CD14-positive monocyte (primary cell): ENCODE measurements at places on chromosomes 16 and 17.
A peak's percentile ranks its signal among the peaks of the same experiment; 100 is the strongest.

DNA sequence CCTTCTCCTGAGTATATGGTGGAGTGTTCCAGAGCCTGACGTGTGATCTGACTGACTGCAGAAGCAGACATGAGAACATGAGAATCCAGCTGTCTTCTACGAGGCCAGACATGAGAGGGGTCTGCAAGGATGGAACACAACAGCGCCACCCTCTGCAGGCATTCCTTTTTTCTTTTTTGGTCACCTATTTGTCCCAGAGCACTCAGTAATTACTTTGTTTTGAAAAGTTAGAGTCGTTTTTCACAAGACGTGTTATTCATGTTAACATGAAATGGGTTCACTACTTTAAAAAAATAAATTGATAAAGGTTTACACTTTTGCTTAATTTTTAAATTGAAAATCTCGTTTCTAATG, 43.8 kb upstream of the ATP2A3 start:
- peaks cover 80% of the 10 kb centered on the region for H3K36me3 ChIP-seq
- H3K27ac ChIP-seq = no peak overlapping the region
- DNase-seq = no peak
- no peaks in the 10 kb centered on the region for H3K27me3 ChIP-seq

DNA sequence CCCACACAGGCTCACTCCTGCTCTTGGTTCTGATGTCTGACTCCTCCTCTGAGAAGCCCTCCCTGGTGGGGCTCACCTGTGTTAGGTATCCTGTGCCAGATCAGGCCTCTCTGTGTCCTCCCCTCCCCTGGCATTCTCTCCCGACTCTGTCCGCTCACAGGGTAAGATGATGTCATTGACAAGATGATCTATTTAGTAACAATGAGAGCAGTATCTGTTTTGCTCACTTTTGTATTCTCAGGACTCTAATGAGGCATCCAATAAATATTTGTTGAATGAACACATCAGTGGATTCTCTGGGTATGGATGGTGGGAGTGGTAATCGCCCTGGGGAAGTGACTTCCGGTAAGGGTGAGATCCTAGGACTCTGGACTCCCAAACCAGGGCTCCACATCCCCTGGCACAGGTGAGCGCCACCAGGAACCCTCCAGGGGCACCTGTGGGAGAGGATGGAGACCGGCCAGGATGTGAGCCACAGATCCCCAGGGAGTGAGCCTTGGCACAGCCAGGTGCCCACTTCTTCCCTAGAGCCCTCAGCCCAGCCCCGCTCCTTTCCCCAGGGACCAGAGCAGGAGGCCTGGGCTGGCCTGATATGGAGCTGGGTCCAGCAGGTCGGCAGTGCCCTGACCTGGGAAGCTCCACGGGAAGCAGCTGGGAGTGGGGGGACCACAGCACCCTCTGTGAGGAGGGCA, 5.4 kb upstream of the HAP1 start:
- H3K36me3 ChIP-seq = no peaks in the 10 kb centered on the region
- no peak overlapping the region for H3K27ac ChIP-seq
- H3K4me1 ChIP-seq = peaks cover 1% of the 10 kb centered on the region
- H3K27me3 ChIP-seq = peaks cover 23% of the 10 kb centered on the region

GRCh38 chr17:77534137-77534536, 393.4 kb downstream of the SEC14L1 start:
- no peak overlapping the region for H3K27ac ChIP-seq
- no peaks in the 10 kb centered on the region for H3K36me3 ChIP-seq
- DNase-seq = no peak
- H3K27me3 ChIP-seq = peaks cover 13% of the 10 kb centered on the region
- H3K4me3 ChIP-seq = no peak overlapping the region

DNA sequence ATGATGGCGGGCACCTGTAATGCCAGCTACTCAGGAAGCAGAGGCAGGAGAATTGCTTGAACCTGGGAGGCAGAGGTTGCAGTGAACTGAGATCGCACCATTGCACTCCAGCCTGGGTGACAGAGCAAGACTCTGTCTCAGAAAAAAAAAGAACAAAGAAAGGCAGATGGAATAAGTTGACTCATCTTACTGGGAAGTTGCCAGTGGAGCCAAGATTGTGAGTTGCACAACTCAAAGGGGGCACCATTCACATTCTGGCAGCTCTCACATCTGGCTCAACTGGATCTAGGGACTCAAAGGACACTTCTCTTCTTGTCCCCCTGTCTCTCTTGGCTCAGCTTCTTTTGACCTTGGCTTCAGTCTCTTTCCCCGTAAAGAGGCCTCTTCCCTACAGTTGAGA, 53.7 kb upstream of the ETV4 start:
- H3K4me1 ChIP-seq = peaks cover 24% of the 10 kb centered on the region
- DNase-seq = peak; percentile 60
- H3K4me3 ChIP-seq = no peak overlapping the region
- no peak overlapping the region for H3K27ac ChIP-seq

- no peaks in the 10 kb centered on the region for H3K27me3 ChIP-seq
- peaks cover 2% of the 10 kb centered on the region for H3K4me1 ChIP-seq
- no peak overlapping the region for H3K4me3 ChIP-seq
- H3K27ac ChIP-seq = no peak overlapping the region
- DNase-seq = peak; percentile 77
Measured at GRCh38 chr17:21457051-21458026, 81.2 kb downstream of the KCNJ12 start.

DNA sequence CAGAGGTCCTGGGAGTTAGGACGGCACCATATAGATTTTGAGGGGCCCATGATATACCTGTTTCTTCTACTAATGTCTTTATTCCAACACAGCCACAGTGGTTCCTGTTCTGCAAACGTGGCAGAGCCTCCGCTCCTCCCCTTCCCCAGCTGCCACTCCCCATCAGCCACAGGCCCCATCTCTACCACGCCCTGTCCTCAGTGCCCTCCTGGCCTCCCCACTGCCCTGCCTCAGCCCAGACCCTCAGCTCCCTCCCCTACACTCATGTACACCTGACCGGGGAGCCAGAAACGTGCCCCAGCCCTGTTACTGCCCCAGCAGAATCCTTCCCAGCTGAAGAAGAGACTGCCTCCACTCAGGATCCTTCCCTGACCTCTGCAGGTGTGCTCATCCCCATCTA, 11.9 kb upstream of the RBFOX3 start:
- no peak for DNase-seq
- no peaks in the 10 kb centered on the region for H3K4me1 ChIP-seq
- no peaks in the 10 kb centered on the region for H3K36me3 ChIP-seq
- H3K27me3 ChIP-seq = no peaks in the 10 kb centered on the region

- no peaks in the 10 kb centered on the region for H3K36me3 ChIP-seq
- H3K27me3 ChIP-seq = no peaks in the 10 kb centered on the region
- no peaks in the 10 kb centered on the region for H3K4me1 ChIP-seq
Measured at GRCh38 chr16:73427164-73427563, 379.2 kb upstream of the ZFHX3 start.

GRCh38 chr16:70746708-70747424, 54.1 kb downstream of the VAC14 start:
- H3K4me1 ChIP-seq = peaks cover 13% of the 10 kb centered on the region
- H3K27ac ChIP-seq = no peak overlapping the region
- H3K36me3 ChIP-seq = peaks cover 38% of the 10 kb centered on the region
- H3K4me3 ChIP-seq = no peak overlapping the region

DNA sequence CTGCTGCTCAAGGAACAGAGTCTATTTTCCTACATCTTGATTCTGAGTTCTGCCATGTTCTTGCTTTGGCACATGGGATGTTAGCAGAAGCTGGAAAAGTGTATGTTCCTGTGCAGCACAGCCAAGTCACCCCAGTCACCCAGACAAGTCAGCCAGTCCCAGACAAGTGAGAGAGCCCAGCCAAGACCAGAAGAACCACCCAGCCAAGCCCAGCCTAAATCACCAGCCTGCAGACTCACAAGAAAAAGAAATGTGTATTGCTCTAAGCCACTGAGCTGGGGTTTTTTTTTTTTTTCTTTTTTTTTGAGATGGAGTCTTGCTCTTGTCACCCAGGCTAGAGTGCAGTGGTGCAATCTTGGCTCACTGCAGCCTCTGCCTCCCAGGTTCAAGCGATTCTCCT, 141.3 kb upstream of the CDC42EP4 start:
- no peak overlapping the region for H3K27ac ChIP-seq
- H3K4me1 ChIP-seq = no peaks in the 10 kb centered on the region
- DNase-seq = no peak
- H3K27me3 ChIP-seq = no peaks in the 10 kb centered on the region

- DNase-seq = no peak
- no peak overlapping the region for H3K27ac ChIP-seq
- peaks cover 9% of the 10 kb centered on the region for H3K36me3 ChIP-seq
- peaks cover 2% of the 10 kb centered on the region for H3K27me3 ChIP-seq
Measured at GRCh38 chr17:67829331-67829730, 4.0 kb downstream of the BPTF start.

DNA sequence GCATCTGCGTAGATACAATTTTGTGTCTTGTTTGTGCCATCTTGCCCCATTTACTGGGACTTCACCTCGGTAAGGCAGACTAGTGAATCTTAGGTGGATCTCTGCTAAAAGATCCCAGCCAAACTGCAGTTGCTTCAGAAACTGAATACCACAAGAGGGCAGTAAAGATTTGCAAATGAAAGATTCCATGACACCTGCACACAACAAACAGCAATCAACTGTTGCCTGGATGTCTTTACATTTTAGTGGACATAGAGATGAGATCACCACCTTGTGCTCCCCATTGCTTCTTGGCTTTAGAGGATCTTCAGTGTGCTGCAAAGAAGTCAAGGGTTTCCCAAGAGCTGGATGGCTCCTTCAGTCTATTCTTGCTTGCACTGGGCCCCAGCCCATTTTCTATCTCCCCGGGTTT, 119.2 kb upstream of the CACNG5 start:
- H3K27ac ChIP-seq = no peak overlapping the region
- no peak overlapping the region for H3K4me3 ChIP-seq
- H3K27me3 ChIP-seq = no peaks in the 10 kb centered on the region
- H3K4me1 ChIP-seq = no peaks in the 10 kb centered on the region
- DNase-seq = peak; percentile 12

DNA sequence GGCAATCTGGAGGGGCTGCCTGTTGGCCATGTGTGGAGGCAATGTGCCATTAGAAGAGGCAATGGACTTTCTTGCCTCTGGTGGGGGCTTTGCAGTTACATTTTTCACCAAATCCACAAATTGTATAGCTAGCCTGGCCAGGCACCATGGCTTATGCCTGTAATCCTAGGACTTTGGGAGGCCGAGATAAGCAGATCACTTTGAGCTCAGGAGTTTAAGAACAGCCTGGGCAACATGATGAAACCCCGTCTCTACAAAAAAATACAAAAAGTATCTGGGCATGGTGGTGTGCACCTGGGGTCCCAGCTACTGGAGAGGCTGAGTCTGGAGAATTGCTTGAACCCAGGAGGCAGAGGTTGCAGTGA, 2.7 kb upstream of the RNF112 start:
- no peaks in the 10 kb centered on the region for H3K27me3 ChIP-seq
- no peak overlapping the region for H3K4me3 ChIP-seq
- H3K4me1 ChIP-seq = no peaks in the 10 kb centered on the region
- no peak for DNase-seq
- H3K36me3 ChIP-seq = no peaks in the 10 kb centered on the region
- no peak overlapping the region for H3K27ac ChIP-seq

- peak overlapping the region; percentile 29 for H3K27ac ChIP-seq
- no peak overlapping the region for H3K4me3 ChIP-seq
- H3K4me1 ChIP-seq = peaks cover 49% of the 10 kb centered on the region
- no peaks in the 10 kb centered on the region for H3K27me3 ChIP-seq
Measured at GRCh38 chr17:67362173-67362572, 4.2 kb downstream of the PSMD12 start.

DNA sequence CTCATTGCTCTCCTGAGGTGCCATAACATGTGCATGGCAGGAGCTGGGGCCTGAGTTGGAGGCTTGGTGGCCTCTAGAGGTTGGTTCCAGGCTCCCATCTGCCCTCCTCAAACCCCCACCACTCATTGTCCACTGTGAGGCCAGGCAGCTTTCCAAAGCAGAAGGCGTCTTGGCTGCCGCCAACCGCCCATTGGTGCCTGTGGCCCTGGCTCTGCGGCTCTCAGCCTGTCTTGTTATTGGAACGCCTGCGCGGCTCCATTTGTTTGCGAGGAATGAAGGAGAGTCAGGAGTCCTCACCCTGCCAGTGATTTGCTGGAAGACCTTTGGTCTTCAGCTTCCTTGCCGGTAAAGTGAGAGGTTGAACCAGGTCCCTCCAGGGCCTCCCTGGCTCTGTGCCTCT, 43.6 kb downstream of the OR1D5 start:
- H3K4me1 ChIP-seq = no peaks in the 10 kb centered on the region
- no peak for DNase-seq

GRCh38 chr17:27986805-27987684, 55.4 kb upstream of the NLK start:
- DNase-seq = no peak
- no peak overlapping the region for H3K4me3 ChIP-seq
- no peak overlapping the region for H3K27ac ChIP-seq
- peaks cover under 1% of the 10 kb centered on the region for H3K4me1 ChIP-seq
- peaks cover 3% of the 10 kb centered on the region for H3K27me3 ChIP-seq
- H3K36me3 ChIP-seq = no peaks in the 10 kb centered on the region

DNA sequence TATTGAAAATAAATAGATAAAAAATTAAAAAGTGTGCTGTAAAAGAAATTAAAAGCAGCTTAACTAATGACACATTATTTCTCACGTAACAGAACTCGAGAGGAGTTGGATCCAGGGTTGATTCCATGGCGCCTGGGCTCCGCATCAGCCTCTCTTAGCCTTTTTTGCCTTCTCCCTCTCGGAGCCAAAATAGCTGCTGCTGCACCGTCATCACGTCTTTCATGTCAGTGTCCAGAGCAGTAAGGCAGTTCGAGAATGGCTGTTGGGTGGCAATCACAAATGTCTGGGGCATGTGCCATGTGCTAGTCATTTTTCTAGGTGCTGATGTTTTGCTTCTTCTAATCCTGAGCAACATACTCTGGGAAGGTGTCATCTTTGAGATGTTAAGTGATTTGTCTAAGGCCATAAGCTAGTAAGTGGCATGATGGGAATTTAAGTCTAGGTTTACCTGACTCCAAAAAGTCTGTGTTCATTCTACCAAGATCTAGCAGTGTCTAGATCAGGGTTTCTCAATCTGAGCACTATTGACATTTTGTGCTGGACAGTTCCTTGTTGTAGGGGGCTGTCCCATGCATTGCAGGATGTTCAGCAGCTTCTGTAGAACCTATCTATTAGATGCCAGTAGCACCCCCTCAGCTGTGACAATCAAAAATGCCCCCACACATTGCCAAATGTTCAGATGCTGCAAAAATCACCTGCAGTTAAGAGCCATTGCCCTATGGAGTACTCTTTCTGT, 280.4 kb downstream of the HAPSTR1 start:
- no peaks in the 10 kb centered on the region for H3K36me3 ChIP-seq
- no peak overlapping the region for H3K4me3 ChIP-seq
- H3K27ac ChIP-seq = no peak overlapping the region
- no peaks in the 10 kb centered on the region for H3K4me1 ChIP-seq

GRCh38 chr17:73822371-73822770, 178.1 kb upstream of the SDK2 start:
- H3K27me3 ChIP-seq = no peaks in the 10 kb centered on the region
- H3K4me3 ChIP-seq = no peak overlapping the region
- H3K4me1 ChIP-seq = peaks cover 5% of the 10 kb centered on the region
- H3K36me3 ChIP-seq = no peaks in the 10 kb centered on the region
- H3K27ac ChIP-seq = no peak overlapping the region

DNA sequence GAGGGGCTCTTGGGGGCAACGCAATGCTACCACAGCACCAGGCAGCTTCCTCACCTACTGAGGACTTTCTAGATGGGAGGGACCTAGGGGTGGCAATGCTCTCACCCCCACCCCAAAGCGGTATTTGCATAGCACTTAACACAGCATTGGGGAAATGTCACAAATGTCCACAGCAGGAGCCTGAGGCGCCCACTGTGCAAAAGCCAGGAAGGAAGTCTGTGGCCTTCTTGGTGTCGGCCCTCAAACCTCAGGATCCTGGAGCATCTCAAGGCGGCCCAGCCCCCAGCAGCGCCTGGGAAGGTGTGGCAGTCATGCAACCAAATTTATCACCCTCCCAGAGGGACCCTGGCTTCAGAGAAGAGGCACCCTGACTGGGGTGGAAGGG, 45.3 kb downstream of the WNT3 start:
- peaks cover 29% of the 10 kb centered on the region for H3K27me3 ChIP-seq
- H3K4me1 ChIP-seq = peaks cover 22% of the 10 kb centered on the region
- no peak overlapping the region for H3K27ac ChIP-seq
- H3K4me3 ChIP-seq = no peak overlapping the region
- H3K36me3 ChIP-seq = no peaks in the 10 kb centered on the region
- no peak for DNase-seq
